ENCODE measurements at places on chromosomes 12 and 14.

DNA sequence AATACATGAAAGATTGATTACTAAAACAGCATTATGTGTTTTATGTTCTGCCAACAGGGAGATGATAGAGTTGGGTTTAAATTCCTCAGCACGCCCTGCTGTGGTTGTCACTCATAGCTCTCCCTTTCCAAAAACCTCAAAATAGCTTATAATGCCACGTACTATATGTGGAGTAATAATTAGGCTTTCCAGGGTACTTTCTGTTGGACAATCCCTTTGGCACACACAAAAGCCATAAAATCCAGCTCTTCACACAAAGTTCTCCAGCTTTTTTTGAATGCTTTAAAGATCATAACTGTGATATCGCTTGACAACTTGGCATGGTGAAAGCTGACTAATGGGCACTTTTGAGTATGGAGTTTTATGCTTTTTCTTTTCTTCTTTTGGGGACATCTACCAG is 145.3 kb upstream of the DCN start:
- DNase-seq = no peak

GRCh38 chr14:72049462-72049861 is 117.2 kb downstream of the RGS6 start:
- no peak for DNase-seq

- DNase-seq = no peak
Measured at GRCh38 chr14:48786498-48786897, 799.7 kb downstream of the RPS29 start.

DNA sequence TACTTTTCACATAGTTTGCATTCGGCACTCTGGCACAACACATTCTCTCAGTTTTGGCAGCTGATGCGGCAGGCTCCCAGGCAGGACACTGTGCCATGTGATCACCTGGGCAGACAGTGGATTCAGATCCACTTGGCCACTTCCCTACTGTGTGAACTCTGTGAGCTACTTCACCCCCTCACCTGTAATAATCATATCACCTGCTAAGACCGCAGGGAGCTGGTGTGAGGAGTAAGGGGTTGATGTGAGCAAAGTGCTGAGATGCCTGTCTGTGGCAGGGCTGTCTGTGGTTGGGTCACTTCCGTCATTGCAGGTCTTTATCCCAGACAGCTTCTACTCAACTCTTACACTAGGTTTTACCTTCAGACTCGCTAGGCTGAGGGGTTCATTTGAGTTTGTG is 50.4 kb upstream of the AMN start:
- no peak for DNase-seq

DNA sequence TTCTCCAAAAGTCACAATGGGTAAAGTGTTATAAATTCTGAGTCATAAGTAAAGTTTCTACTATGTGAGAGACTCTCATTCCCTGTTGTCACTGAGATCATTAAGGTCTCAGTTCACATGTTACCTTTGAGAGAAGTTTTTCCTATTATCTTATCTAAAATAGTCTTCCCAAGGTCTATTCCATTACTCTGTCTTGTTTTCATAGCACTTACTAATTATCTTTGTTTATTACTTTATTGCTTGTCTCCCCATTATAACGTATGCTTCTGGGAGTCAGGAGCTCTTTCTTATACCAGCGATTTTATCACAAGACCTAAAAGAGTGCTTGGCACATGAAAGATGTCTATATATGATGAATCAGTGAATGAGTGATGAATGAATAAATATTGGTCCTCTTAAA is 1001.9 kb downstream of the DIO2 start:
- DNase-seq = no peak

- DNase-seq = no peak
Measured at GRCh38 chr14:80638620-80639515, 302.7 kb downstream of the CEP128 start.

- no peak for DNase-seq
Measured at GRCh38 chr12:87618199-87618598, 411.0 kb downstream of the C12orf50 start.

- no peak for DNase-seq
Measured at GRCh38 chr14:104363891-104364760, 215.4 kb upstream of the C14orf180 start.

DNA sequence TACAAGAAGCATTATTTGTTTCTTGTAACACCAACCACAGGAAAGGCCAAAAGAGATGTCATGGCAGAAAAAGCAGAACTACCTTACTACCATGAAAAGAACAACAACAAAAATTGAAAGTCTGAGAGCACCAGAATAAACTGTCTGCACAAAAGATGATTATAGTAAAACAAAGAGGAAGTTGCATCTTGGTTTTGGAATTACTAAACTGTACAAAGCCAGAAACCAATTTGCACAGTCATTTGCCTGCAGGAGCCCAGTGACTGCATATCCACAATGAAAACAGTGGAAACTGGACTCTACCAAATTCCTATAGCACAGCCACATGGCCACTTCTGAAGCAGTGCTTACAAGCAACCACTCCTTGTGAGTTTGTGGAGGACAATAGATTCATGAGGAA is 276.2 kb downstream of the SSPN start:
- no peak for DNase-seq

DNA sequence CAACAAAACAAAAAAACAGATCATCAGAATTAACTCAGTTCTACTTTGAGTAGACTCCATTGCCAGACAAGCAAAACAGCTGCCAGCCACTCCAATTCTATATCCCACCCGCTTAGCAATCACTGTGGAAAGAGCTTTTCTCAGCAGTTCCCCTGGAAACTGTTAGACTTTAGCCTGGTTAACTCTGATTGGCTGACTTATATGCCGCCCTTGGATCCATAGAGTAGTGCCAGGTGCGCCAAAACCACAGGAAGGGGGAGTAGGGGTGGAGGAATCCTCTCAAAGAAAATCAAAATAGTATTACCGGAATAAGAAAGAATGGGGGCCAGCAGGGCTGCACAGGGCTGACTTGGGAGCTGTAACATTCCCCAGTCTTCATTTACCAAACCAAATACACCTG is 5.4 kb upstream of the EML5 start:
- DNase-seq = peak; percentile 55

GRCh38 chr12:120702637-120703036 is 7.6 kb upstream of the UNC119B start:
- peak; percentile 30 for DNase-seq

GRCh38 chr12:127771546-127771945 is 495.4 kb upstream of the TMEM132C start:
- no peak for DNase-seq

- no peak for DNase-seq
Measured at GRCh38 chr12:110860833-110861296, 14.1 kb downstream of the CCDC63 start.

DNA sequence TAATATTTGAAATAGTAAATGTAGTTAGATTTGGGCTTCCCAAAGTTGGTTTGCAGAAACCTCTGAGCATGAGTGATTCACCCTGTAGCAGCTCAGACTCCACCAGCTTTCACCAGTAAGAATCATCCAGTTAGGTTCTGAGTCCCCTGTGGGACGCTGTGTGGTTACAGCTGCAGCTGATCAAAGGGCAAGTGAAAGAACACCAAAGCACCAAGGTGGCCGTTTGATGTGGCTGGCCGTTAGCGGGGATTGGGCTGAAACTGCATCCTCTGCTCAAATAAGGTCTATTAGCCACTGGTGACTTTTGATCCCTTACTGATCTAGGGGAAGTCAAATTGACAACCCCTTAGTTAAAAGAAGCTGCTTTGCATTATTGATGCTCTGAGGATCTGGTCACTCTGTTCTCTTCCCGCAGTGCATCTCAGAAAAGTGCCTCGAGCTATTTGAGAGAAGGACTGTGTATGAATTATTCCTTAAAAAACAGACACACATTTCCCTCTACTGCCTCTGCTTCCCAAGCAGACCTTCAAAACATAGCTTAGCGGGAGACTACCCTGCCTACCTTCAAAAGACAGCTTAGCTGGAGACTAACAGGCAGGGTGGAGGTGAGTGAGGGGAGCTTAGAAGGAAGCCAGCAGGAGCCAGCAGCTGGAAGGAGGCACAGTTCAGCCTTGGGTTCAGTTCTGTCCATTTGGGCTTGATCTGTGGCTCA is 3.7 kb downstream of the ABHD12B start:
- DNase-seq = no peak

GRCh38 chr12:123389560-123390351 is 5.8 kb downstream of the KMT5A start:
- DNase-seq = no peak

- no peak for DNase-seq
Measured at GRCh38 chr14:24206260-24207103, 986 bp downstream of the TSSK4 start.
